ENCODE measurements at places on chromosomes 6 and 20.

DNA sequence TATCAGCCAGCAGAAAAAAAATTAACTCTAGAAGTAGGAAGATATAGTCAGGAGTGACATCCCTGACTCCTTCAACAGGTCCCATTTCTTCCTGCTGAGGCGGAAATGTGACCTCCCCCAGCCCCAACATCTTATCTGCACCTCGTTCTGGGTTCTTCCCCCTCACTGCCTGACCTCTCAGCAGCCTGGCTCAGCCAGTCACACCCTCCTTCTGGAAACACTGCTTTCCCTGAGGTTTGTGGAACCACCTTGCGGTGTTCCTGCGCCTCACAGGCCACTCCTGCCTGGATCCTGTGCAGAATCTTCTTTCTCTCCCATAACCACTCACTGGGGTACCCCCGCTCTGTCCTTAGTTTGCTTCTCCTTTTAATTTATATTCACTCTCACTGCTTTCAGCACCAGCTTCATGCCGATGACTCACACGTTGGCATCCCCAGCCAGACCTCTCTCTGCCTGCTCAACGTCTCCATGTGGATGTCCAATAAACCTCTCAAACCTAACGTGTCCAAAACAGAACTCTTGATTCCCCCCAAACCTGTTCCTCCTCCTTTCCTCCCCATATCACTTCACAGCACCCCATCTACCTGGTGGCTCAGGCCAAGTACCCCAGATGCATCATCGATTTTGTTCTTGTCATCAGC, 222.8 kb upstream of the PLN start:
- DNase-seq = no peak

DNA sequence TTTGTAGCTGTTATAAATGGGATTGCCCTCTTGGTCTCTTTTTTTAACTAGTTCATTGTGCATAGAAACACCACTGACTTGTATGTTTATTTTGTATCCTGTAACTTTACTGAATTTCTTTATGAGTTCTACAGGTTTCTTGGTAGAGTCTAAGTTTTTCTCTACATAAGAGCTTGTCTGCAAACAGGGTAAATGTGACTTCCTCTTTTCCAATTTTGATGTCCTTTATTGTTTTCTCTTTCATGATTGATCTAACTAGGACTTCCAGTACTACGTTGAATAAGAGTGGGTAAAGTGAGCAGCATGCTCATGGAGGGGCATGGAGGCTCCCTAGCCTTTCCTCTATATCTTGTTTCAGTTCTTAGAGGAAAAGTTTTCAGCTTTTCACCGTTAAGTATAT, 3.0 kb upstream of the WFDC10A start:
- DNase-seq = no peak

- DNase-seq = no peak
Observed at GRCh38 chr6:130381459-130382380, 15.9 kb downstream of the TMEM200A start.

DNA sequence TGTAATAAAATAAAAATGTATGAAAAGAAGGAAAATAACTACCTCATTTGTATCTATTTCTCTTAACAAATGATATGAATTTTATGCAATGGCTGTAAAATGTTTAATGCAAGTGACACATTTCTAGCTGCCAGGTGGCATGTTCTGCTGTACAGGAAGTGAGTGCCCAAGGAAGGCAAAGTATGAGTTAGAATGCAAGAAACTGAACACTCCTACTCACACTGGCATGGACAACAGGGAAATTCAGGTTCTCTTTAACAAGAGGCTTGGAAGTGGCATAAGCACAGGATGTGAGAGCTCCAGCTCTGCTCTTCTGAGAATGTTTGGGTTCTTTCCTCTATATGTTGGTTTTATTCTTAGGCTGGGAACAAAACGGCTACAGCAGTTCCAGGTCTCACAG, 20.4 kb upstream of the LAMA4 start:
- no peak for DNase-seq

DNA sequence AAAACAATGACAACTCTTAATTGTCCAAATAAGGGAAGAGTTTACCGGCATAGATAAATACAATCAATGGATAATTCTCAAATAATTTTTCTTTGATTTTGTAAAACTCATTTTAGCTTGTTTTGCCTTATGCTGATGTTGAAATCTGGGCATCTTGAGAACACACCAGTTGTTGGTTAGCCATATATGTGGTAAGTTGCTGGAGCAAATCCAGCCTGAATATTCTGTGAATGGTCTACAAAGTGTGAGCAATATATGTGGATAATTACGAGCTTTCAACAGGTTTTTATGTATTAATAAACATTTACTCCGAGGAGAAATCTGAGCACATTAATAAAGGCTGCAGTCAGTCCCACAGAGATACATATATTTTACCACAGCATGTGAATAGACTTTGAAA, 423.6 kb downstream of the BCKDHB start:
- DNase-seq = no peak

Measured in C1 segment of cervical spinal cord (tissue), 14 donors.